ENCODE measurements at places on chromosomes 1 and 21.

GRCh38 chr1:64356636-64357256 is 113.2 kb upstream of the CACHD1 start:
- H3K36me3 ChIP-seq = no peaks in the 10 kb centered on the region
- H3K27ac ChIP-seq = no peak overlapping the region
- no peak overlapping the region for H3K4me3 ChIP-seq
- H3K27me3 ChIP-seq = no peaks in the 10 kb centered on the region
- H3K4me1 ChIP-seq = no peaks in the 10 kb centered on the region

GRCh38 chr1:198678901-198679329 is 40.1 kb downstream of the PTPRC start:
- DNase-seq = no peak
- H3K27ac ChIP-seq = no peak overlapping the region
- no peak overlapping the region for H3K4me3 ChIP-seq
- H3K4me1 ChIP-seq = peaks cover 8% of the 10 kb centered on the region
- H3K27me3 ChIP-seq = no peaks in the 10 kb centered on the region

GRCh38 chr1:27393641-27394281 is 1.3 kb downstream of the GPR3 start:
- no peaks in the 10 kb centered on the region for H3K27me3 ChIP-seq
- H3K27ac ChIP-seq = no peak overlapping the region
- H3K4me1 ChIP-seq = peaks cover 5% of the 10 kb centered on the region
- H3K36me3 ChIP-seq = no peaks in the 10 kb centered on the region

GRCh38 chr1:229225331-229225782 is 45.6 kb upstream of the RAB4A start:
- no peak overlapping the region for H3K27ac ChIP-seq
- peaks cover 26% of the 10 kb centered on the region for H3K4me1 ChIP-seq
- no peaks in the 10 kb centered on the region for H3K27me3 ChIP-seq

DNA sequence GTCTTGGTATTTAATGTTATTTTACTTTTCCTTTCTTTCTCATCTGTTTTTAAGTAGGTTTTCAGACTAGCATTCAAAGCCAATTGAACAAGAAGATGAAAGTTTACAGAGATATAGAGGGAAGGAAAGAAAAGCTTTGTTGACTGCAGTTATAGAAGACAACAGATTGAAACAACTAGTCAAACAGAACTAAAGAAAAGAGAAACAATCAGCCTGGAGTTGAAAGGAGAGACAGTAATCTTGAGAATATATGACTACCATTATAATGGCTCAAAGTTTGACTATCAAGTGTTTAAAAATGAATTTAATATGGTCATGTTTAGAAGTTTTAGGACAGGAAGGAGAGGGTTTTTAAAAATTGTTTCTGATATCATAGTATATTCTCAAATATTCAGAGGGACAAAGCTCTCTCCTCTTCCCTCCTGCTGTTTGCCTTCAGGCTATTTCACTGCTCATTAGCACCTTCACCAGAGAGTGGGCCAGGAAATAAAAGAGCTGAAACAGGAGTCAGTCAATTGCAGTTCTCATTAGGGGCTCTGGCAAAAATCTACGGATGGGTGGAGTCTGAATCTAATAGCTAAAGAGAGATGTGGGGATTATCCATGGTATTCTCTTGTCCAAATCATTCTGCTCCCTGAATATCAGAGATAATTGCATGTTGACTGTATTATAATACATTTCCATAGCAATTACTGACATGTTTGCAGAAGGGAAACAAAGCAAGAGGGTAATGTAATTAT is 577.8 kb downstream of the BRINP3 start:
- no peaks in the 10 kb centered on the region for H3K27me3 ChIP-seq
- DNase-seq = no peak

DNA sequence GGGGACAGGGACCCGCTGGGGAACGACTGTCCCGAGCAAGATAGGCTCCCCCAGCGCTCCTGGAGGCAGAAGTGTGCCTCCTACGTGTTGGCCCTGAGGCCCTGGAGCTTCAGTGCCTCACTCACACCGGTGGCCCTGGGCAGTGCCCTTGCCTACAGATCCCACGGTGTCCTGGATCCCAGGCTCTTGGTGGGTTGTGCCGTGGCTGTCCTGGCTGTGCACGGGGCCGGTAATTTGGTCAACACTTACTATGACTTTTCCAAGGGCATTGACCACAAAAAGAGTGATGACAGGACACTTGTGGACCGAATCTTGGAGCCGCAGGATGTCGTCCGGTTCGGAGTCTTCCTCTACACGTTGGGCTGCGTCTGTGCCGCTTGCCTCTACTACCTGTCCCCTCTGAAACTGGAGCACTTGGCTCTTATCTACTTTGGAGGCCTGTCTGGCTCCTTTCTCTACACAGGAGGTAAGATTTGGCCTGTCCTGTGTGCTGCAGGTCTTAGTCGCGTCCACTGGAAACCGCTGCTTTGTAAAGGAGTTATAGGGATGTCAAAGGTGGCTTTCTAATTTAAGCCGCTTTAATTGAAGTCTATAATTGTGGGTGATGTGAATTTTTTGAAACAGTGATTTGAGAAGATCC is 717 bp downstream of the UBIAD1 start:
- no peak for DNase-seq
- peak overlapping the region; percentile 80 for H3K4me3 ChIP-seq
- peak overlapping the region; percentile 87 for H3K27ac ChIP-seq
- H3K36me3 ChIP-seq = no peaks in the 10 kb centered on the region

GRCh38 chr1:17739050-17739449 is 16.1 kb upstream of the ACTL8 start:
- H3K4me3 ChIP-seq = no peak overlapping the region
- H3K27me3 ChIP-seq = no peaks in the 10 kb centered on the region
- DNase-seq = no peak
- no peaks in the 10 kb centered on the region for H3K4me1 ChIP-seq
- no peak overlapping the region for H3K27ac ChIP-seq

DNA sequence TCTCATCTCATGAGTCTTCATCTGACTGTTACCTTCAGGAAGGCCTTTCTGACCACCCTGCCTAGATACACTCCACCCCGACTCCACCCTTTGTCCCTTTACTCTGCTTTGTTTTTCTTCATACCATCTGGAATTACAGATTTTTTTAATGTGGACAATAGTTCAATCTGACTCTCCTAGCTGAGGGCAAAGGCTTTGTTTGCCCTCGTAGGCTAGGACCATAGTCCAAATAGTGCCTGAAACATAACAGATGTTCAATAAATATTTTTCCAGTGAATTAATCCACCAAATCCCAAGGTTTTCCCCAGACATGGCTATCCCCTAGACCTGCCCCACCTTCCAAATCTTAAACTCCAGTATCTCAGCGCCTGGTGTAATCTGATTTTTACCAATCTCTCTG is 176.5 kb upstream of the GJB5 start:
- H3K4me3 ChIP-seq = no peak overlapping the region
- no peaks in the 10 kb centered on the region for H3K36me3 ChIP-seq
- no peaks in the 10 kb centered on the region for H3K27me3 ChIP-seq
- H3K27ac ChIP-seq = no peak overlapping the region
- DNase-seq = no peak
- H3K4me1 ChIP-seq = no peaks in the 10 kb centered on the region

DNA sequence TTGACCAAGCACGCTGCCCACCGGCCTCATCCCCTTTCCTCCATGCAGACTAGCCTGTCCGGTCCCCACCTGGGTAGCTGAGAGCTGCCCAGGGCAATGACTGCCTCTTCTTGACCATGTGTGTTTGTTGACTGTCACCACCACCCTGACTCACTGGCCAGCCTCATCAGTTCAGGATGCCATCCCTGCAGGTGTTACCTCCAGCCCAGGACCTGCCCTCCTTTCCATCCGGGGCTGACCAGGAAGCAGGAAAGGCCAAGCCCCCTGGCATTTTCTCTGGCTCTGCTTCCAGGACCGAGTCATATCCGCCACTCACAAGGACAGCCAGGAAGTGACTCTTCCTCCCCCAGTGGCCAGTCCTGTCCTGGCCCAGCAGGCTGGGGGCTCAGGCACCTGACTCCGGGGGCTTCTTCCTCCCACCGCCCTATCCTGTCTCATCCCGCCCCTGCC is 17.1 kb downstream of the EPHA2 start:
- no peak overlapping the region for H3K4me3 ChIP-seq
- no peaks in the 10 kb centered on the region for H3K27me3 ChIP-seq
- no peak overlapping the region for H3K27ac ChIP-seq
- H3K36me3 ChIP-seq = peaks cover 14% of the 10 kb centered on the region
- DNase-seq = no peak

GRCh38 chr21:35606578-35606977 is 453.7 kb downstream of the SETD4 start:
- H3K4me1 ChIP-seq = no peaks in the 10 kb centered on the region
- no peak overlapping the region for H3K27ac ChIP-seq
- DNase-seq = no peak
- H3K36me3 ChIP-seq = no peaks in the 10 kb centered on the region
- no peaks in the 10 kb centered on the region for H3K27me3 ChIP-seq

- H3K36me3 ChIP-seq = no peaks in the 10 kb centered on the region
- DNase-seq = no peak
- H3K4me3 ChIP-seq = no peak overlapping the region
Measured at GRCh38 chr1:63937461-63938022, 163.7 kb downstream of the ROR1 start.

- H3K4me1 ChIP-seq = no peaks in the 10 kb centered on the region
- DNase-seq = no peak
- H3K27ac ChIP-seq = no peak overlapping the region
Measured at GRCh38 chr1:107692580-107693345, 272.2 kb downstream of the VAV3 start.

- H3K27ac ChIP-seq = no peak overlapping the region
- H3K27me3 ChIP-seq = no peaks in the 10 kb centered on the region
- no peaks in the 10 kb centered on the region for H3K4me1 ChIP-seq
Measured at GRCh38 chr1:200917291-200917817, 22.7 kb downstream of the INAVA start.
